HT1080 (cell line): ENCODE measurements at places on chromosomes 6 and 20.
A peak's percentile ranks its signal among the peaks of the same experiment; 100 is the strongest.

GRCh38 chr6:163780994-163781393 lies 366.5 kb downstream of the QKI start:
- no peak for DNase-seq

- no peak for DNase-seq
Measured at GRCh38 chr6:7047966-7048365, 59.8 kb upstream of the RREB1 start.

GRCh38 chr6:126232671-126233070 lies 107.2 kb upstream of the CENPW start:
- DNase-seq, result no peak

GRCh38 chr6:5718231-5718947 lies 288.3 kb downstream of the NRN1 start:
- DNase-seq, result no peak

DNA sequence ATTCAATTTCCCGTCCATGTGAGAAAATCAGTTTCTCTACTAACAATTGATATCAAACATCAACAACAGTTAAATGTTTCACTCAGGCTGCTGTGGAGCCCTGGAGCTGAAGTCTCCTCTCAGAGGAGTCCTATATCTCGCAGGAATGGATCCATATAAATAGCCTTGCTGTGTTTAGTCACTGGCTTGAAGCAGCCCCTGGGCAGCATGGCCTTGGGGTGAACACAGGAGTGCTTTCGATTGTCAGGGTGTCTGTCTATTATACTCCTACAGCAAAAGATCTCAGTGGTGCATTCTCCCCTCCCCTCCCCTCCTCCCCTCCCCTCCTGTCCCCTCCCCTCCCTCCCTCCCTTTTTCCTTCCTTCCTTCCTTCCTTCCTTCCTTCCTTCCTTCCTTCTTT lies 141.9 kb downstream of the CCDC170 start:
- no peak for DNase-seq

DNA sequence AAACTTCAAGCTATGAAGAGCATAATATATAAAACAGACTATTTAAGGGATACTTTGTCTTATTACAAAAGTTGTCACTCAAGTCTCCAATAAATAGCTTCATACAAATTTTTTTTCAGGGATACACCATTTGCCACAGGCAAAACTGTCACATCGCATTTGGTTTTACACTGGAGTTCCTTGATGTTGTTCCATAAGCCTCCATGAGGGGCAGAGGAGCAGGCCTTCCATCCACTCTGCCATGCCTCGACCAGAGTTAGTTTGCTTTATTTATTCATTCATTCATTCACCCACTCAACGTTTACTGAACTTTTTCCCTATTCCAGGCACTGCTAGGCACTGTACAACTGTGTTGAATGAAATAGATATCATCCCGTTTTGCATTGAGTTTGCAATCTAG lies 246.6 kb downstream of the PHF3 start:
- no peak for DNase-seq

DNA sequence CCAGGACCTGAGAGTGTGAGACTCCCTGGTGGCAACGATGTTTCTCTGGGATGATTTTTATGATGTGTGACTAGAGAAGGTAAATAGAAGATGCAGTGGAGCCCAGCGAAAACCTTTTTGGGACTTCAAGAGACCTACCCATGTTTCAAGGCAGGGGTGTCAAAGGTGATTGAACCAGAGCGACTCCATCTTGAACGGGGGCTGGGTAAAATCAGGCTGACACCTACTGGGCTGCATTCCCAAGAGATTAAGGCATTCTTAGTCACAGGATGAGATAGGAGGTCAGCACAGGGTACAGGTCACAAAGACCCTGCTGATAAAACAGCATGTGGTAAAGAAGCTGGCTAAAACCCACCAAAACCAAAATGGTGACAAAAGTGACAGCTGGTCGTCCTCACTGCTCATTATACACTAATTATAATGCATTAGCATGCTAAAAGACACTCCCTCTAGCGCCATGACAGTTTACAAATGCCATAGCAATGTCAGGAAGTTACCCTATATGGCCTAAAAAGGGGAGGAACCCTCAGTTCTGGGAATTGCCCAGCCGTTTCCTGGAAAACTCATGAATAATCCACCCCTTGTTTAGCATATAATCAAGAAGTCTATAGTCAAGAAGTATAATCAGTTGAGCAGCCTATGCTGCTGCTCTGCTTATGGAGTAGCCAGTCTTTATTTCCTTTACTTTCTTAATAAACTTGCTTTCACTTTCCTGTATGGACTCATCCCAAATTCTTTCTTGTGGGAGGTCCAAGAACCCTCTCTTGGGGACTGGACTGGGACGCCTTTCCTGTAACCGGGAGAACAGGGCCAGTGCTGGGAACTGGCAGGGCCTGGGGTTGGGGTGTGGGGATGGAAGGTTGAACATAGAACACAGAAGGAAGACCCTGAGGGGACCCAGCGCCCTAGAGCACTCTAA lies 526.4 kb downstream of the QKI start:
- DNase-seq, result no peak

- DNase-seq, result no peak
Measured at GRCh38 chr6:147704691-147705090, 196.2 kb downstream of the SAMD5 start.

DNA sequence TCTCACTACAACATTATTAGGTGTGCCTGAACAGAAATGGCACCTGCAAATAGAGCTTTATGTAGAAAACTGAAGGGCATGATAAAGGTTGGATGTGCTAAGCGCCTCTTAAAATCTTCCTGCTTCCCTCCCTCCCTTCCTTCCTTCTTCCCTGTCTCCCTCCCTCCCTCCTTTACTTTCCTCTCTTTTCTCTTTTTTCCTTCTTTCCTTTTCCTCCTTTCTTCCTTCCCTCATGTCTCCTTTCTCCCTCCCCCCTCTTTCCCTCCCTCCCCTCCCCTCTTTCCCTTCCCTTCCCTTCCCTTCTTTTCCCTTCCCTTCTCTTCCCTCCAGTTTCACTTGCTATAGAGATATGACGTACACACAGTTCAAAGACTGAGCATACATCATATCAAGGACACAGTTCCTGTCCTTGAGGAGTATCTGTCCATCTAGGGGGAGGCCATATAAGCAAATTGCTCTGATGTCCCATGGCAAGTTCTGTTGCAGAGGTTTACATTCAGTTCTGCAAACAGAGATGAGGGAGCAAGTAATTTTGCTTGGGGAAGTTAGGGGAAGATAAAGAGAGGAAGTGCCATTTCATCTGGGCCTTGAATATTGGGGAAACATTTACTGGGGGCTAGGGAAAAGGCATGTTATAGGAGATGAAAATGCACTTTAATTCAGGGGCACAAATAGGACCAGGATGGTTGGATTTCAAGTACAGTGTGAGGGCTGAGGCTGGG lies 79.0 kb upstream of the EEF1E1 start:
- no peak for DNase-seq

GRCh38 chr6:36196880-36197548 lies 470 bp downstream of the BRPF3 start:
- DNase-seq, result peak; percentile 88

DNA sequence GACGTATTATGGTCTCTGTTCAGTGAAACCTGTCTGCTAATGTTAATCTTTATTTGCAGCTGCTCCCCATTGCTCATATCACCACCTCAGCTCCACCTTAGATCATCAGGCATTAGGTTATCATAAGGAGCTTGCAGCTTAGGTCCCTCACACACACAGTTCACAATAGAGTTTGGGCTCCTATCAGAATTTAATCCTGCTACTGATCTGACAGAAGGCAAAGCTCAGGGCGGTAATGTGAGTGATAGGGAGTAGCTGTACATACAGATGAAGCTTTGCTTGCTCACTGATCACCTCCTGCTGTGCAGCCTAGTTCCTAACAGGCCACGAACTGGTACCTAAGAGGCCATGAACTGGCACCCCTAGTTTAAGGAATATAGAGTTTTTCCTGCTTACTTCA lies 989.7 kb downstream of the EYS start:
- no peak for DNase-seq

DNA sequence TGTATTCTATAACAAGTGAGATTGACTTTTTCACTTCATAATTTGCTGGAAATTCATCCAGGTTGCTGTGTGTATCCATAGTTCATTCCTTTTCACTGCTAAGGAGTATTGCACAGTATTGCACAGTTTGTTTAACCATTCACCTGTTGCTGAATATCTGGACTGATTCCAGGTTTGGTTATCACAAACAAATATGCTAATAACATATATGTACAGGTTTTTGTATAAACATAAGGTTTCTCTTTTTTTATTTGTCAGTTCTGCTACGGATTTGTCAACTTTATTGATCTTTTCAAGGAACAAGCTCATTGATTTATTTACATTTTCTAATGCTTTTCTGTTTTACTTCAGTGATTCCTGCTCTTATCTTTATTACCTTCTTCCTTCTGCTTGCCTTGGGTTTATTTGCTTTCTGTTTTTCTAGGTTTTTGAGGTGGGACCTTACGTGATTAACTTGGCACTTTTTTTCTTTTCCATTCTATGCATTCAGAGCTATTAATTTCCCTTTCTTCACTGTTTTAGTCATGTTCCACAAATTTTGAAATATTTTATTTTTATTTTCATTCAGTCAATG lies 117.0 kb upstream of the OGFRL1 start:
- DNase-seq, result no peak

- DNase-seq, result no peak
Measured at GRCh38 chr6:71457929-71458328, 169.3 kb downstream of the OGFRL1 start.
